Stimulated activated naive CD4-positive, alpha-beta T cell (primary cell): ENCODE measurements at places on chromosomes 4 and X.

DNA sequence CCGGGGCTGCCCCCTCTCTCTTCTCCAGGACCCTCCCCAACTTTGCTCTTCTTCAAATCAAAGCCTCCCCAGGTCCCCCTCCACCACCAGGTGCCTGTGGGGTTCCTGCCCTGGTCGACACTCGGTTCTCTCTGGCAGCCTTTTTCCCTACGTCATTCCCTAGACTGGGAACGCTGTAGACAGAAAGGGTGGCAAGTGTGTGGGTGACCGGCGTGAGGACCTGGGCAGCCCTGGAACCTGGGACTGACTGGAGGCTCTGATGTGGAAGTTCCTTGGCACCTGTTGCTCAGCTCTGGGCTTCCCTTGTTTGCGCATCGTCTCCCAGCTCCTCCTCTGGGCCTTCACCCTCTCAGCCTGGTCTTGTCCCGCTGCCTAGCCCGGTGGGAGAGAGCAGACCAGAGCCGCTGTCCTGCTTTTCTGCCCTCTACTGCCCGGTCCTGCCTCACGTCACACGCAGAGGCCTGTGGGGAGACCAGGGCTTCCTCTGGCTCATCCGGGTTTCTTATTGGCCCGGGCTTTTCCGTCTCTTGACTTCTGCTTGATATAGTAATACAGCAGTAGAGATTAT, 1.3 kb downstream of the TACC3 start:
- peak; percentile 46 for DNase-seq

DNA sequence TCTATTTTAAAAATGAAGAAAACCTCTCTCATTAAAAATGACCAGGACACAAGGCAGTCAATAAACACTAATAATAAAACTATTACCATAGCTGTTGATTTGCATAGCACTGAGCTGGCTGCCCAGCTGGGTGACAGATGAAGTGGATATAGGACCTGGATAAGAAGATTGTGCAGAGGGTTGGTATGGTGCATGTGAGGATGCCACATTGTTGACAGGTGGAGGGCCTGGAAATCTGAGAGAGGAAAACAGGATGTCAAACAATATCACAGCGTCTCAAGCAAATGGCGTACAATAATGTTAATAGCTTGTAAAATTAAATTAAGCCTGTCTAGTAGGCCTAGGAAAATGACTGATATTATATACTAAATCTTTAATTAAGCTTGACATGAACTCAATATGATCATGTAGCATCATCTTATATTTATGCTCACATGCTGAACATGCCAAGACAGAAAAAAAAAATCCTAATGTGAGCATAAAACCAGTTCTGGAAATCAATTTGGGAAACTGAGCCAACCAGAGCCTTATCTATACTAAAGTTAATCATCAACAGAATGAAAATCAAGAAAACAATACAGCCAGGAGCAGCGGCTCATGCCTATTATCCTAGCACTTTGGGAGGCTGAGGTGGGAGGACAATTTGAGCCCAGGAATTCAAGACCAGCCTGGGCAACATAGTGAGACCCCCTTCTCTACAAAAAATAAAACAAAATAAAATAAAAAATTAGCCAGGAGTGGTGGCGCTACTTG, 18.6 kb downstream of the SEC24D start:
- DNase-seq: no peak

GRCh38 chr4:13316354-13316753, 167.8 kb downstream of the RAB28 start:
- DNase-seq: no peak

DNA sequence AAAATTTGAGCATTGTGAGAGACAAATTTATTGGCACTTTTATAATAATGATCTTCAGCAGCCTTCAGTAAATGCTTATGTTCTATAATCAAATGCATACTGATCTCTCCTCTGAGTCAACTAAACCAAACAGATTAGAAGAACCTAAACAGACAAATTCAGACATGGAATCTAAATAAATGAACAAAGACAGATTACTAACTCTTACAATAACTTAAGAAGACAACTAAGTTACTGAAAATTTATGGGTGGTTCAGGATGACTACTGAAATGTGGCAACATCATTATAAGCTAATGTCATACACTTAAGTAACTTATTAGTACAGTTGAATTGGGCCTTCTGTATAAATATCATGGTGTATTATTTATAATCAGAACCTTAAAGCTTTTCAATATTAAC, 127.3 kb downstream of the NEK1 start:
- DNase-seq: no peak

GRCh38 chrX:41785685-41786084, 61.7 kb downstream of the GPR82 start:
- DNase-seq: no peak

DNA sequence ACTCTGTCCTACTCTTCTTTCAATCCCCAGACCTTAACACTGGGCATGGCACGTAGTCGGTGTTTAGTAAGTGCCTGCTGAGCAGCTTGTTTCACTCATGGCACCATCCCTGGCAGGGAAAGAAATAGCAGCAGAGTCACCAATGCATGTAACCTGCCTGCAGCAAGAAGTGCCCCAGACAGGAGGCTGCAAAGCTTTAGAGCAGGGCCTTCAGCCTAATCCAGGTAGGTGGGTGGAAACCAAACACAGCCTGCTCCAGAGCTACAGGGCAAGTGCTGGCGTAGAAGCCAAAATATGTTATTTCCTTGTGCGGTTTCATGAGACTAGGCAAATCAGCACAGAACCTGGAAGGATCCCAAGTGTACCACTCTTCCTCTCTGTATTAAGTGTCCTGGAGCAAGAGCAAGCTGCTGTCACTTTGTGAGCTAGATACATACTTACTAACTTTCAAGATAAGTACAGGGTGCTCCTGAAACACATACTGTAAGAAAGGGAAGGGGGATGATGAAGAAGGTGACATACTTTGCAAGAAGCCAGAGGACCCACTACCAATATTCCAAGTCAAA, 5.5 kb downstream of the PROM1 start:
- no peak for DNase-seq

DNA sequence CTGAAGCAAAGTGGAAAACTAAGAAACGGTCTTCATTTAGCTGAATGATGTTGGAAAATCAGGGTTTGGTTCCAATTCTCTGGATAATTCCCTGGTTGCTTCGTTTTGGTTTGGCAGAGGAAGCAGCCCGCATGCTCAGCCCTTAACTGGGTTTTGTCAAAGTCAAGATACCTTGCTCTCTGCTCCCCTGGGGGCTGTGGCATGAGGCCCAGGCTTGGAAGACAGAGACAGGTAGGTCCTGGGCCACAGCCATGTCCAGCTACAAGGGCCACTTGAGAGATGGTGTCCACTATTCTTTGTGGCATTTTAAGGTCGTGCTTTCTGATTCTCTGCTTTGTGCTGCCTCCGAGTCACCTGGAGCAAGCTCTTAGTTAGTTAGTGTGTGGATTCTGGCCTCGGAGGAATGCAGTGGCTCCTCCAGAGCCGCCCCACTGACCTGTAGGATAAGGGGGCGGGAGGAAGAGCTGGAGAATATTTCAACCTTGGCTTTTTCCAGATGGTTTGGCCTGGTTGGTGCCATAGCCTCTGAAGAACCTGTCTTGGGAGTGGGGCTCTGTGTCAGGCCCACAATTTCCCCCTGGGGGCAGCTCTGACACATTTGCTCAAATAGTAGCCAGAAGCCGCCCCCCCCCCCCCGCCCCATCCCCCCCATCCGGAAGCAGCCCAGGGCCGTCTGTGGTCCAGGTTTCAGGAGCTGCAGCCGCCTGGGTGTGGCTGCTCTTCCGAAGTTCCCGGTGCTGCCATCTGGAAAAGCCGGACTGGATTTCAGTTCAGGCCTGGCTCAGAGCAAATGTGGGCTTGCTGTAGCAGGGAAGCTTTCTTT, 147.1 kb downstream of the NHS start:
- DNase-seq: no peak
